ENCODE measurements at places on chromosomes 12 and 14.
A peak's percentile ranks its signal among the peaks of the same experiment; 100 is the strongest.

GRCh38 chr12:115137812-115138521 lies 454.0 kb upstream of the TBX3 start:
- DNase-seq = no peak

DNA sequence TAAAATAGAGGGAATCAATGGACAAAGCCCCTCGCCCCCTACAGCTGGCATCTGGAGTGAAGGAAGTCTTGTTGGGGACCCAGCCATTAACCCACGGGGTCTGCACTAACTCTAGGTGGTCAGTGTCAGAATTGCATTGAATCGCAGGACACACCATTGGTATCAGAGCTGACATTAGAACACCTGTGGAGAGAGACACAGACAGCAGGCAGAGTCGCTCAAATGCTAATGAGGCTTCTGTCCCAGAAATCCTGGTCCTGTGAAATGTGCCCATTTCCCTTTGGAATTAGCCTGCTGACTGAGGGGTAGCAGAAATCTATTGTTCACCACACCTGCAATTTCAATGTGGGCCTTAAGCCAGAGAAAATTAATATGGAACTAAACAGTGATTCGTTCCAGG lies 33.0 kb downstream of the TMEM132D start:
- DNase-seq = no peak

DNA sequence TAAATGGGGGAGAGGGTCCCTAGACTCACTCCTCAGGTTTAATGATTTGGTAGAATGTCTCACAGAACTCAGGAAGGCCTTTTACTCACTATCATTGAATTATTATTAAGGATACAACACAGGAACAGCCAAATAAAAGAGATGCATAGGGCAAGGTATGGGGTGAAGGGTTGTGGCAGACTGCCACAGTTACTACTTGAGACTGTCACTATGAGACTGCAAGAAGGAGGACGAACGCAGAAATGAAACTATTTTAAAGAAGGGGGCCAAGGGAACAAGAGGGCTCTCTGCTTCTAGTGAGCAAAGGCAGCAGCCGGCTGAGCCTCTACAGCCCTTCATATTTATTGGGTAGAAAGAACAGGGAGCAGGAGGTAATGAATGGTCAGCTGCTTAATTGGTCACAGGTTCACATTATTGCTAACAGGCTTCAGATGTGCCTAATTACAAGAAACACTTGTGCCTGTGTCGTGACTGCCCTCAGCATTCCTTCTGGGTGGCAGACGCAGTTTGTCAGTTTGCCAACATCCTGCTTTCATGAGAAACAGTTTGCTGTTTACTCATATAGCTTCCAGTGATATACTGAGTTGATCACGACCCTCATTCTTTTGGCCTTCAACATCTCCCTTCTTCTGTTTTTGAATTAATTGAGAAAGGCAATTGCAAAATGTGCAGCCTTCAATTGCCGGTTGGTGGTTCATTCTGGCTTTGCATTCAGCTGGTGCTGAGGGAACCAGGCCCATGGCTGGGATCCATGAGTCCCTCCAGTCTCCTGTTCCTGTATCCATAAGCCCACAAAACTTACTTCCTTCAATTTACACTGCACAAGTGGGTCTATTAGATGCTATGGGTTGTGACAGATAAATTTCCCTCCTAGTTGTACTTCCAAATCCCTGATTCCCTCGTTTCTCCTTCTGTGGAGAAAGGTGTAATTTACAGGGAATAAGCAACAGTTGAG lies 82.8 kb upstream of the PLEKHG7 start:
- DNase-seq = no peak

DNA sequence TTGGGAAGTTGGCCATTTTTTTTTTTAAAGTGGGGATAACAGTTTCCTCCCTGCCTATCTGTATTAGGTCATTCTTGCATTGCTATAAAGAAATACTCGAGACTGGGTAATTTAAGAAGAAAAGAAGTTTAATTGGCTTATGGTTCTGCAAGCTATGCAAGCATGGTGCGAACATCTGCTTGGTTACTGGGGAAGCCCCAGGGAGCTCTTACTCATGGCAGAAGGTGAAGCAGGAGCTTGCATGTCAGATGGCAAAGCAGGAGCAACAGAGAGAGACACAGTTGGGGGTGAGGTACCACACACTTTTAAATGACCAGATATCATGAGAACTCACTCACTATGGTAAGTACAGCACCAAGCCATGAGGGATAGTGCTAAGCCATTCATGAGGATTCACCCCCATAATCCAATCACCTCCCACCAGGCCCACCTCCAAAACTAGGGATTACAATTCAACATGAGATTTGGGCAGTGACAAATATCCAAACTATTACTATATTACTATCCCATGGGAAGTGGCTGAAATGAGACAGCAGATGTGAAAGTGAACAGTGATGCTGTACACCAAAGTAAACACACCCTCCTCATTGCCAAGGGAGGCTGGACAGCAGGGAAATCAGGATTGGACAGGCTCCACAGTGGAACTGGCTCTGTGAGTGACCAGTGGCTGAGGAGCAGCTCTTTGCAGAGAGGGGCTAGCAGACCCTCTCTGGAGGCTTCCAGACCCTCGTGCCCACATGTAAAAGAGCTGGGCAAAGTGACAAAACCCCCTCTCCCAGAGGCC lies 40.5 kb downstream of the CRACR2A start:
- DNase-seq = no peak

- no peak for DNase-seq
Measured at GRCh38 chr12:44775901-44776300, 100.2 kb downstream of the NELL2 start.

GRCh38 chr12:112005419-112006395 lies 7.3 kb downstream of the TMEM116 start:
- peak; percentile 72 for DNase-seq

GRCh38 chr14:69153152-69153872 lies 393 bp upstream of the DCAF5 start:
- peak; percentile 71 for DNase-seq

DNA sequence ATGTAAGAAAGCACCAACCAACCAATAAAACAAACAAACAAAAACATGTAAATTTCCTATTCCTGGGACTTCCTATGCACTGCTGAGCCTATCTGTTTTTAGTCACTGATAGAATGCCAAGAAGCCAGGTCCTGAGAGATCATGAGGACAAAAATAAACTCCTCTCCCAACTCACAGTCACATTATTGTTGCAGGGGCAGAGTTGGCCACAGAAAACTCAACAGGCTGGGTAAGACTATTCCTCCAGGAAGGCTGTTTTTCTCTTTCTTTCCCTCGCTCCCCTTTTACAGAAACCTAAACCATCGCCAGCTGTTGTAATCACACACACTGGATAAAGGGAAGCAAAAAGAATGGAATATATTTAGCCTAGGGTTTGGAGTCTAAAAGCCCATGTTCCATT lies 55.8 kb upstream of the METAP2 start:
- no peak for DNase-seq

Measured in NCI-H2029 (cell line).